Chondrocyte (in vitro differentiated cells): ENCODE measurements at places on chromosomes 1 and 21. TPM values are rescaled to one million over a fixed set of nuclear protein-coding genes. Genes with fewer than 3 reads are reported as not detected.
A peak's percentile ranks its signal among the peaks of the same experiment; 100 is the strongest.

The TMED5 gene
- 23.5 to 34.6 TPM (median 33.6 TPM) in 3 replicates for total RNA-seq

The RPE65 gene
- total RNA-seq: not detected in 3 replicates

The C1orf74 gene
- 1.2 to 1.6 TPM (median 1.4 TPM) in 3 replicates for total RNA-seq

DNA sequence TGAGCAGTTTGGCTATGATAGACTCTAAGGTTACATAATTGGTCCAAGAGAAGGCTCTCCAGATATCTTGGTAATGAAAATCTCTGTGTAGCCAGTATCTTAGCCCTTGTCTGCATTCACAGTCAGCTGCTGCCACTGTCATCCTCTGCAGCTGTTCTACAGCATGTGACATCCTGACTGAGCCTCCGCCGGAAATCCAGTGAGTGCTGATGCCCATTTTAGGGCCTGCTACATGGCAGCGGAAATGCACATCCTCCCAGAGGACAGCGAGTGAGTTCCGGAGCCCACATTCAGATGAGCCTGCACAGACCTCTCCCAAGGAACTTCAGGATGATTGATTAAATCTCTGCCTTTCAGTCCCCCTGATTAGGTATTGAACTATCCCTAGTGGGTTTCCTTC is 237.1 kb downstream of the HHIPL2 start:
- no peak for DNase-seq
- no peak overlapping the region for H3K27ac ChIP-seq
- no peaks in the 10 kb centered on the region for H3K4me1 ChIP-seq

DNA sequence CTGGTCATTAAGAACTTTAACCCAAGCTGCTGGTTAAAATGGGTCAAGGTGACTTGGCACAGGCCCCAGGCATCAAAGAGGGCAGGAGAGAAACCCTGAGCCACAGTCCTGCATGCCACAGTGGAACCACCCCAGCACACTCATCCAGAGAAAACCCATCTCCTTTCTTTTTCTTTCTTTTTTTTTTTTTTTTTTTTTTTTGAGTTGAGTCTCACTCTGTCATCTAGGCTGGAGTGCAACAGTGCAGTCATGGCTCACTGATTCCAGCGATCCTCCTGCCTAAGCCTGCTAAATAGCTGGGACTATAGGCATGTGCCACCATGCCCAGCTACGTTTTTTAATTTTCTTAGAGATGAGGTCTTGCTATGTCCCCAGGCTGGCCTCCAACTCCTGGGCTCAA is 109.2 kb upstream of the RAB4A start:
- peaks cover 40% of the 10 kb centered on the region for H3K27me3 ChIP-seq
- no peak for DNase-seq
- no peak overlapping the region for H3K4me3 ChIP-seq
- H3K27ac ChIP-seq: no peak overlapping the region
- no peaks in the 10 kb centered on the region for H3K4me1 ChIP-seq

- no peak overlapping the region for H3K4me3 ChIP-seq
- peaks cover 1% of the 10 kb centered on the region for H3K27me3 ChIP-seq
- H3K36me3 ChIP-seq: no peaks in the 10 kb centered on the region
- no peak for DNase-seq
- H3K27ac ChIP-seq: no peak overlapping the region
Observed at GRCh38 chr1:222239130-222239529, 308.8 kb downstream of the HHIPL2 start.

GRCh38 chr1:32128964-32129363 is 21.1 kb downstream of the KPNA6 start:
- H3K4me3 ChIP-seq: no peak overlapping the region
- H3K4me1 ChIP-seq: peaks cover 8% of the 10 kb centered on the region
- peak overlapping the region; percentile 12 for H3K27ac ChIP-seq
- no peak for DNase-seq

GRCh38 chr1:1510912-1511532 is 940 bp upstream of the ATAD3A start:
- peaks cover 2% of the 10 kb centered on the region for H3K36me3 ChIP-seq
- H3K27me3 ChIP-seq: no peaks in the 10 kb centered on the region
- peaks cover 18% of the 10 kb centered on the region for H3K4me1 ChIP-seq
- no peak for DNase-seq

DNA sequence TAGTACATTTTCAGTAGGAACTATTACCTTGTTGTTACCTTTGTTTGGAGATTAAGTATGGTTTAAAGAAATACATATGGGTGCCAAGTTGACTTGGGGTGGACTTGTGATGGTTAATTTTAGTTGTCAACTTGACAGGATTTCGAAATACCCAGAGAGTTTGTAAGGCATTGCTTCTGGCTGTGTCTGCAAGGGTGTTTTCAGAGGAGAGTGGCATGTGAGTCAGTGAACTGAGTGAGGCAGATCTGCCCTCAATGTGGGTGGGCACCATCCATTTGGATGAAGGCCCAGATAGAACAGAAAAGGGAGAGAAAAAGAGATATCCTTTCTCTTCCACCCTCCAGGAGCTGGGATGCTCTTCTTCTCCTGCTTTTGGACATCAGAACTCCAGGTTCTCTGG is 315.5 kb downstream of the GPATCH2 start:
- H3K4me1 ChIP-seq: no peaks in the 10 kb centered on the region
- no peak for DNase-seq
- no peak overlapping the region for H3K27ac ChIP-seq
- H3K27me3 ChIP-seq: peaks cover 12% of the 10 kb centered on the region

- no peaks in the 10 kb centered on the region for H3K4me1 ChIP-seq
- DNase-seq: no peak
- H3K4me3 ChIP-seq: no peak overlapping the region
- no peaks in the 10 kb centered on the region for H3K36me3 ChIP-seq
Observed at GRCh38 chr1:72324451-72324850, 42.1 kb upstream of the NEGR1 start.
